Stimulated activated CD4-positive, alpha-beta T cell treated with anti-CD3 and anti-CD28 coated beads, Interleukin-12 subunit alpha, Interleukin-12 subunit beta, amount 100 ng/mL, for 4 hours (primary cell): ENCODE measurements at places on chromosomes 2 and 18.

GRCh38 chr2:113053666-113054065 is 999 bp upstream of the IL36B start:
- DNase-seq: no peak

- DNase-seq: no peak
These were observed 374.2 kb downstream of the TDRD15 start for GRCh38 chr2:21498016-21498415.

DNA sequence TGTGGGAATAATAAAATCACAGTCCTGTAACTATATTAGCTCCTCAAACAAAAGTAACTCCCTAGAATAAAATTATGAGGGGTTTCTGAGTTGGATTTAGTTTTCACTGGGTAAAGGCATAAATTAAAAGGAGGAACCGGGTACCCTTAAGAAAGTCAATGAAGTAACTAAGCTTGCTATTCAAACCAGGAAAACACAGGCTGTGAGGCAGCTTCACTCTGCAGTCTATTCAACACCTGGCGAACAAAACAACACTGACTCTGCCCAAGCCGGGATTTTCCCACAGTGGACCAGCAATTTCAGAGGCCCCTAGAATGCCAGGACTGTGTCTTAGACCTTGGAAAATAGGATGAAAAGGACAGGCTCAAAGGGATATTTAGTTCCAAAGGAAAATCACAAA is 24.6 kb upstream of the CREB1 start:
- no peak for DNase-seq

GRCh38 chr2:10332402-10333246 is 29.9 kb downstream of the HPCAL1 start:
- no peak for DNase-seq

DNA sequence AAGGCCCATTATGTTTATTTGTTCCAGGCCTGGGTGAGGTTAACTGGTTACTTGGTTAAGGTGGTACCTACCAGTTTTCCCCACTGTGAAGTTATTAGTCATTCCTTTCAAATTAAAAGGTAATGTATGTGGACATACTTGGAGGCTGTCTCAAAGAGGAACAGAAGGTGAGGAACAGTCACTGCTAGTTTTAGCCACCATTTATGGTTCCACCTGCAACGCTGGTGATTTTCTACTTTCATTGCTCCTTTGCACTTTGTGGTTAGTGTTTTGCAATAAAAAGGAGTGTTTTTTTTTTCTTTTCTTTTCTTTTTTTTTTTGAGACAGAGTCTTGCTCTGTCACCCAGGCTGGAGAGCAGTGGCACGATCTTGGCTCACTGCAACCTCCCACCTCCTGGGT is 6.1 kb upstream of the ST6GAL2 start:
- no peak for DNase-seq

GRCh38 chr2:10977621-10978020 is 65.9 kb downstream of the KCNF1 start:
- no peak for DNase-seq

DNA sequence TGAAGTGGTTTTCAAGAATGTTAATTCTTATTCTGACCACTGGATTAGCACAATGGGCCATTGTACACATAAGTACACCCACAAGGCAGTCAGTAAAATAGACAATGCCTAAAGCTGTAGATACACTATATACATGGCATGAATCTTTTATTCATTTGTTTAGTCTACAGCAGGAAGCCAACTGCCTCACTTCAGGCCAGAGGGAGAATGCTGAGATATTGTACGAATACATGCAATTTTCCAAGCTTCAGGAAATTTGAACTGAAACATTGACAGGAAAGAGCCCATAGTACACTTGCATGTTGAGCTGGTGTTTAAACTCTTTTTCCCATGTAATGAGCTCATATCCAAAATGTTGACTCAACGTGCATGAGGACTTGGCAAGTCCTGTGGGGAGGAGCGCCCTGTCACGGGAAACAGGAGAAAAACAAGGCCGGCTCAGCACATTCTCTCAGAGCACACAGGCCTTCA is 111.6 kb upstream of the CYP1B1 start:
- DNase-seq: no peak

DNA sequence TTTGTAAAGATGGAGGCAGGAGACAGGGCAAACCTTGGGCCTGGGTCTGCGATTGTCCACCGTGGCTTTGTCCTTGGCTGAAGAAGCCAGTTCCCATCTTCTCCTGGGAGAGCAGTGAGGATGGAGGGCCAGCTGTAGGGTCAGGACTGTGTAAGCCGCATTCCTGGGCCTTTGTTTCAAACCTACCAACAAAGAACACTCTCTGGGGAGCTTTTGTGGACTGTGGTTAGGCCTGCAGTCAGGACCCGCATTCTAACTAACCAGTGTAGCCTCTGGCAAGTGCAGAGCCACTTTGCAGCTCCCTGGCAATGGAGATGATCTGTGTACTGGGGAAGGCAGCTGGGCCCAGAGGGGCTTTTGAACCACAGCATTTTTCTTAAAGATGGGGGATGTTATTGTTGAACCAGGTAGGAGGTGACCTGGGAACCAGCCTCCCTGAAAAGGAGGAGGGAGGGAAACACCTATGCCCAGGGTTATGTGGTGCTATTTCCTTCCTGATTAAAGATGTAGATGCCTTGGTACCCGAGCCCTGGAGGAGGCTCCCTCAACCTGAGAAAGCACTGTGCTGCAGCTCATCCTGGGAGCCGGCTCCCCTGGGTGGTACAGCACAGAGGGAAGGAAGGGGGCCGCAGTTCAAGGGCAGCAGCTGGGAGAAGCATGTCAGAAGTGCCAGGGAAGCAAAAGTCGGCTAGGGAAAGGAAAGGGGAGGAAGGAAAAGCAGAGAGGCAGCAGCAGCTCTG is 12.7 kb upstream of the SMAD4 start:
- DNase-seq: no peak

DNA sequence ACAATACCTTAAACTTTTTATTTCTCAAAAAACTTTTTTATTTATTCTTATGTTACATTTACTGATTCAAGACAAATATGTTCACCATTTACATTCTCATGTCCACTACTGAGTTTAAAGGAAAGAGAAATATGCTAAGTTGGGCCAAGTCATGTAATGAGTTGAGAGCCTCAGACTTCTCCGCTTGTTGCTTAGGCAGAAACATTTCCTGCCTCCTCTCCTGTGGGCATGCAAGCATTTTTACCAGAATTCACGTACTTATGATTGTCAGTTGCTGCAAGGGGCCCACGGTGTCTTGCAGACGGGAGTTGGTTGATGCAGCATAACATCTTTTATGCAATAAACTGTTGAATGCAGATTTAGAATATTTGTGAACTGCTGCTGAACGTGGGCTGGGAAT is 51.8 kb downstream of the MYO1B start:
- DNase-seq: no peak

- peak; percentile 19 for DNase-seq
These were observed 20.2 kb downstream of the IL18RAP start for GRCh38 chr2:102442967-102443828.

DNA sequence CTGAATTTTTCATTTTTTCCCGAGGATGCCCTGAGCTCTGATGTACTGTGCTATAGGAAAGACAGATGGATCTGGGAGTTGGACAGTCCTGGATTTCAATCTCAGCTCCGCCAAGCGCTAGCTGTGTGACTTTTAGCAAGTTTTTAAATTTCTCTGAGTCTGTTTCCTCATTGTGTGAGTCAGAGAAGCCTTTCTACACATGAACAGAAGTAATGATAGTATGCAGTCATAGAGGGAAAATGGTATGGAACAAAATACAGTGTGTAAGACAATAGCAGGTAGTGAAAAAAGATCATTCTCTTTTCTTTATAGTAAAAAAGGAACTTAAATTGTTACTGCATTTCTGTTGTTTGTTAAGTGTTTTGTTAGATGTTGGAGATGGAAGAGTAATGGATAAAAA is 52.4 kb upstream of the PPM1B start:
- no peak for DNase-seq

DNA sequence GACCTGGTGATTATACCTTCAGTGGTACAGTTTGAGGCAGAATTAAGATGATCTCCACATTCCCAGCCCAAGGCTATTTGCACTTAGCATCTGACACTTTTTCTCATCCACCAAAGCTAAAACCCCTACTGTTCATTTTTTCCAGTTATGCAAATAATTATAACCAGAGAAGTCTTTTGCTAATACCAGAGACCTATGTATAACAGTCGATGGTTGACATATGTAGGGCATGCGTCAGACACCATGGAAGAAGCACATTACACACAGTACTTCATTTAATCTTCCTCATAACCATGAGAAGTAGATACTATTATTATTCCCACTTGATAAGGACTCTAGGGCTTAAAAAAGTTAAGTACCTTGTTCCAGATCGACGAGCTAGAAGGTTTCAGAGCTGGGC is 36.5 kb downstream of the AP1S3 start:
- DNase-seq: no peak

DNA sequence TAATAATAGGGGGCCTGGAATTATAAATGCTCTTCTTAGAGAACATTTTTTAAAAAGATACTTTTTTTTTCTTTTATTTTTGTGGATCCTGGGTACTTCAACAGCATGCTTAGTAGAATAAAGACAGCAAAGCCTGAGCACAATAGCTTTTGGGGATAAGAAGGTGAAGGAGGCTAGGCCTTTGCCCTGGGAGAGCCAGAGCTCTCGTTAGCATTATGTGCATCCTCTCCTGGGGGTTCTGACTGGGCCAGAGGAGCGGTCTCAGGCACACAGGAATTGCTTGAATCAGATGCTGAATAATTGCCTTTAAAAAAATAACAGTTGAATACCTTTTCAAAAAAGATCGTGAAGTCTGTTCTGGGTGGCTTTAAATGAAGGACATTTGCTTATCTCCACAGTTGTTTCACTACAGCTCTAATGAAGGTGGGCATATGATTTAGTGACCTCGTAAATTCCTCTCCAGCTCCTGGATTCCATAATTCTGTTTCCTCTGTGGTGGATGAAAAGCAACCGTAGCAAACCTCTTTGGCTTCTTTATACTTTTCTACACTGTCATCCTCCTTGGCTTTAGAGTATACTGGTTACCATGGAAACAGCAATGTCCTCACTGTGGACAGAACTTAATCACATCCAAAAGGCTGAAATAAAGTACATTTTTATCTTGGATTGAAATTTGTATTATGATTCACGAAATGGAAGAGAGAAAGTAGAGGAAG is 133.8 kb downstream of the MAIP1 start:
- no peak for DNase-seq

- peak; percentile 55 for DNase-seq
These were observed 69.3 kb downstream of the MBP start for GRCh38 chr18:77063260-77063659.

- peak; percentile 91 for DNase-seq
These were observed 44.6 kb downstream of the GORASP2 start for GRCh38 chr2:170973492-170974303.

GRCh38 chr2:74548900-74549826 is 4.6 kb downstream of the LOXL3 start:
- DNase-seq: no peak

DNA sequence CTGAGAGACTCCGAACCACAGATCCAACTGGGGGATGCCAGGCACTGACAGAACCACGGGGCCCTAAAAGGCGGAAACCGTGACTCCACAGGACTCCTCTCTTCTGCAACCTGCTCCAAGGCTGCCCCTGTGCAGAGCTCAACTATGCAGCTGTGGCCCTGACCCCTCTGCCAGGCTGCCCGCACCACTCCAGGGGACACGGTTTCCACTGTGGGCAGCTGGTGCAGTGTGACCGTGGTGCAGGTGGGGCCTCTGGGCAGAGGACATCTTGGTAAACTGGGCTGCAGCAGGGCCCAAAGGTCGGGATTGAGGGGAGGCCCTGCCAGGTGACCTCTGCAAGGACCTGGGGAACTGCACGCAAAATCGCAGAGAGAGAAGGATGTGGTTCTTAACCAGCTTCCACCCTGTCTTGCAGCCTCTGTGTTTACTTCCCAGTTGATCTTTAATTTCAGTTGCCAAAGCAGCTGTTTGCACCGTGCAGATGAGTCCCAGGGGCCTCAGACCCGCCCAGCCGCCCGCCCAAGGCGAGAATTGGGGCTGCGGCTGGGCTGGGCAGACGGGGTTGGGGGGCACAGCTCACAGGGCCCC is 104.6 kb upstream of the CTDP1 start:
- no peak for DNase-seq

DNA sequence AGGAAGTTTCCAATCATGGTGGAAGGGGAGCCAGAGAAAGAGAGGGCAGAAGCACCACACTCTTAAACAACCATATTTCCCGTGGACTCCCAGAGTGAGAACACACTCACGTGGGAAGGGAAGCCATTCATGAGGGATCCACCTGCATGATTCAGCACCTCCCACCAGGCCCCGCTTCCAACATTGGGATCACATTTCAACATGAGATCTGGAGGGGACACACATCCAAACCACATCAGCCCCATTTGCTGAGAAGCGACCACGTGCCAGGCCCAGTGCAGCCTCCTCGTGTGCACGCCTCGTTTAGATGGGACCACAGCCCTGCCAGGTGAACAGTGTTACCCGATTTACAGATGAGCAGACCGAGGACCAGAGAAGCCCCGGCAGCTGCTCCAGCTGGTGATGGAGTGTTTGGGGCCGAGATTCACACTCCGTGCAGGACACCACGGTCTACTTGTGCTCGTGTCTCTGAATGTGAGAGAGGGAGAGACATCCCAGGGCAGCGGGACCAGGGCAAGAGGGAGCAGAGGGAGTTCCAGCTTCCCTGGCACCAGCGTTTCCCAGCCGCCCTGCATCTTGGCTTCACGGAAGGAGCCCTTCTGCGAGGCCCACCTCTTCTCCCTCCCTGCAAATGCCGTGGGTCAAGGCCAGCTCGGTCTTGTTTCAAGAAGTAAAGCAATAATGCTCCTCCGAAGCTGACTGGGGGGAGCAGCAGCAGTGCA is 76.9 kb upstream of the ODC1 start:
- no peak for DNase-seq

DNA sequence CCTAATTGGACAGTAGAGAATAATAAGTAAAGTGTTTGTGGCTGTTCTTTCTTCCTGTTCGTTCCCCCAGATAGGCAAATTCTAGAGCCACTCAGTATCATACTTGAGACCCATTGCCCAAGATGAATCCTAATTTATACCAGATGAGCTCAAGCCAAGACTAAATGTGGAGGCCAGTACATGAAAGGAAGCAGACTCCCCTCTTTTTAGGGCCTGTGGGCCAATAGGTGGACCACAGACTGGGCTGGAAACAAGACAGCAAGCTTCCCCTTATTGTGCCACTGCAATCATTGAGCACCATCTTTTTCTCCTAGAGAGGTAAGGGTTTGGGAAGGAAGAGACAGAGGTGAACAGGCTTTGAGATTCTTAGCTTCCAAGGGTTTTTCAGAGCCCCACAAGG is 141.9 kb downstream of the MGAT5 start:
- DNase-seq: no peak

DNA sequence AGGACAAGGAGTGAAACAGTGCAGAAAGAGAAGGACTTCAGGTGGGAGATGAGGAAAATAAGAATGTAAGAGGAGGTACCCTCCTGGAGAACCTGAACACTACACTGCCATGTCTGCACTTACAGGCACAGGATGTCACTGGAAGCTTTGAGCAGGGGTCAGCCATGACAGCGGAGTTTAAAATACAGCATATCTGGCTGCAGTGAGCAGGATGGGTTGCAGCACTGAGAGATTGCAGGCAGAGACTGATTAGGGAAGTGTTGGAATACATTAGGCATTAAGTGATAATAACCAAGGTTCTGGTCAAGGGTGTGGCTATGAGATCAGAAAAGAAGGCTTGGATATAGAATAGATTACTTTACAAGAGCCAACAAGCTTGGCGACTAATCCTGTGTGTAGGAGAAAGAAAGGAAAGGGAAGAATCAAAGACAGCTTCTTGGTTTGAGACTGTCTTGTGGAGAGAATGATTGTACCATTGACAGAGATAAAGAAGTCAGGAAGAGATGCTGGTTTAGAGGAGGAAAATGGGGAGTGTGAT is 171.1 kb upstream of the RBMS1 start:
- DNase-seq: no peak

- DNase-seq: no peak
These were observed 242.7 kb downstream of the CNTNAP5 start for GRCh38 chr2:124267794-124268193.

- no peak for DNase-seq
These were observed 13.7 kb downstream of the RBBP8 start for GRCh38 chr18:22946846-22947245.
